GM23338 (cell line): ENCODE measurements at places on chromosomes 7 and 10. TPM values are rescaled to one million over a fixed set of nuclear protein-coding genes. Genes with fewer than 3 reads are reported as not detected.

Gene KCNIP2
- 2.2 and 2.6 TPM in 2 replicates for polyA plus RNA-seq

DNA sequence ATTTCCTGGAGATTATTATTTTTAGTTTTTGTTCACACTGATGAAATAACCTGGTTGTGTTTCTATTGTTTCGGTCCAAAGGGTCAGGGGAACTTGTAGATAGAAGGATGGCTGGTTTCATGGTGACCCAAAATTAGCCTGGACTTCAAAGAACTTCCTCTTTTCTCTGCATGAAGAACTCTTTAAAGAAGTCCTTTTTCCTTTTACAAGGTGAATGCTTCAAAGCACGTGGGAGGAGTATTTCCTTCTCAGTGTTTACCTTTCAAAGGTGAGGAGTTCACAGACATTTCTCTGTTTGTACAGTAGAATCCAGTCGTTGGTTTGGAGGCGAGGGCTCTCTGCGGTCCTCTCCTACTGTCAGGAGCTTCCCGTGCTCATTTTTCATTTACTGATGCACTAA, 561.7 kb downstream of the GATA3 start:
- no peaks in the 10 kb centered on the region for H3K4me1 ChIP-seq
- no peak for DNase-seq
- H3K4me3 ChIP-seq, result no peak overlapping the region
- H3K27me3 ChIP-seq, result no peaks in the 10 kb centered on the region
- H3K36me3 ChIP-seq, result no peaks in the 10 kb centered on the region
- no peak overlapping the region for H3K27ac ChIP-seq

DNA sequence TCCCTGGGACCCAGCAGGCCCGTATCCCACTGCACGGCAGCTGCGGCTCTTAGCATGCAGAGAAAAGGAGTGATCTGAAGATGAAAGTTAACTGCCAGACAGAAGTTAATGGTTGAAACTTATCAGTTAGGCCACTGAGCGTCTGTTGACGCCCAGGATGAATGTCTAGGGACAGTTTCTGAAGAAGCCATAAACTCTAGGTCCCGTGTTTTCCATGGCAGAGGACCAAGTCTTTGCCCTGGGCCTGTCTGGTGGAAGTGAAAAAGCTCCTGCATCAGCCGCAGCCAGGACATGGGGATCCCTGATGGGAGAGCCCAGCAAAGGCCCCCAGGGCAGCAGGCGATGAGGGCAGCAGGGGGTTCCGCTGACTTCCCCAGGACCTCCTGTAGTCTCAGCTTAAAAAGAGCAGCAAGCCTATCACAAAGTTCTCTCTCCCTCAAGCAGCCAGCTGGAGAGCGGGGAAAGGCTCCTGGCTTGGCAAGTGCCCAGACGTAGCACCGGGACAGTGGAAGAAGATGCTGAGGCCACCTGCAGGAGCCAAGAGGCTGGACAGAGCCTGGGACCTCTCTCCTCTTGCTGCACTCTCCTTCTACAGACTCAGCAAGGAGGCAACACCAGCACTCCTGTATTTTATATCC, 79.6 kb downstream of the TNS3 start:
- H3K4me3 ChIP-seq, result no peak overlapping the region
- 0 out of 2 replicates have a peak, but pooled peaks cover 3% of the 10 kb centered on the region for H3K4me1 ChIP-seq
- H3K36me3 ChIP-seq, result no peaks in the 10 kb centered on the region
- H3K27me3 ChIP-seq, result no peaks in the 10 kb centered on the region

- H3K4me1 ChIP-seq, result no peaks in the 10 kb centered on the region
- H3K27me3 ChIP-seq, result no peaks in the 10 kb centered on the region
- no peaks in the 10 kb centered on the region for H3K36me3 ChIP-seq
- no peak overlapping the region for H3K4me3 ChIP-seq
Observed at GRCh38 chr7:154857240-154857639, 145.7 kb downstream of the PAXIP1 start.

DNA sequence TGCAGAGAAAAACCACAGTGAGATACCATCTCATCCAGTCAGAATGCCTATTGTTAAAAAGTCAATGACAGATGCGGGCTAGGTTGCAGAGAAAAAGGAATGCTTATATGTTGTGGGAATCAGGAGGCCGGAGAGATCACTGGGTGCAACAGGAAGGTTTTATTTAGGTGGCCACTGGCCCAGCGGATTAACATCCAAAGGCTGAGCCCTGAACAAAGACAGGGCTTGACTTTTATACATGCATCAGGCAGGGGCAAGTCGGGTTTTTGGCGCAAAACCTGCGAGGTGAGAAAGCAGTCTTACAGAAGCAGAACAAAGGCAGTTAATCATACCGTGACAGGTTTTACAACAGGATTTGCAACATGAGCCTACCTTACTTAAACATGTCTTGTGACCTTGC, 620 bp downstream of the ZNF117 start:
- no peaks in the 10 kb centered on the region for H3K4me1 ChIP-seq
- H3K4me3 ChIP-seq, result no peak overlapping the region
- DNase-seq, result no peak
- H3K27ac ChIP-seq, result no peak overlapping the region
- no peaks in the 10 kb centered on the region for H3K27me3 ChIP-seq

DNA sequence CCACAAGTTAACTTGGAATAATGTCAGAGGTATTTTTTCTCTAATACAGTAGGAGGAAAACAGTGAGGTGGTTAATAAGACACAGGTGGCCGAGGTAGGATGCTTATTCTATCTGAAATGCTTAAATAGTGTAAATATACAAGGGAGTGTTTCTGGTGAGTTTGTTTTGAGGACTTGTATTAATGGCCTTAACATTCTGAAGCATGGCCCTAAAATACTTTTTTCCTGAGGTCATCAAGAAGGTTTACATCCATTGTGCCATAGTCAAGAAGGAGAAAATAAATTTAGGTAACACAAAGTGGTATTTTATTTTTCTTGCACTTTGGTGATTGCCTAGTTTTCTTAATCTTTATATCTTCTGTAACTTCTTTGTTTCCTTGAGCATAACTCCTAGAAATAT, 18.8 kb downstream of the GNAI1 start:
- H3K27ac ChIP-seq, result no peak overlapping the region
- no peak for DNase-seq
- H3K4me3 ChIP-seq, result no peak overlapping the region
- H3K4me1 ChIP-seq, result peaks cover 42% of the 10 kb centered on the region

DNA sequence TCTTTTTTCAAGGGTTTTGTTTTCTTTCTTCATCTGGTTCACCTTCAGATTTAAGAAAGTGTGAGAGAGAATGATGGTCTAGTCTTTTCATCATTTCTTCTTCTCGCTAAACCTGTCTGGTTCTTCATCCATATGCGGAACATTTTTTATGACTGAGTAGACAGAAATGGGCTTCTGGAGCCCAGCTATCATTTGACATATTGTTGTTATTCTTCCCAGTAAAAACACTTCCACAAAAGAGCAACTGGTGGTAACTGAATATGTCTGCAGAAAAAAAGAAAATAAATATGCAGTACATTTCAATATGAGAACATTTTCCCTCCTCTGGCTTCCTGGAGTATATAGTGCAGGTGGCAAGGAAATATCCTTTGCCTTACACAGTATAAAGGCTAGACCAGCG, 209.5 kb downstream of the JCAD start:
- no peak overlapping the region for H3K4me3 ChIP-seq
- no peak for DNase-seq
- no peaks in the 10 kb centered on the region for H3K4me1 ChIP-seq
- H3K36me3 ChIP-seq, result no peaks in the 10 kb centered on the region

- H3K27me3 ChIP-seq, result no peaks in the 10 kb centered on the region
- H3K27ac ChIP-seq, result no peak overlapping the region
- no peak overlapping the region for H3K4me3 ChIP-seq
- no peaks in the 10 kb centered on the region for H3K36me3 ChIP-seq
Observed at GRCh38 chr10:44993922-44994751, 6.6 kb upstream of the ZNF22 start.

DNA sequence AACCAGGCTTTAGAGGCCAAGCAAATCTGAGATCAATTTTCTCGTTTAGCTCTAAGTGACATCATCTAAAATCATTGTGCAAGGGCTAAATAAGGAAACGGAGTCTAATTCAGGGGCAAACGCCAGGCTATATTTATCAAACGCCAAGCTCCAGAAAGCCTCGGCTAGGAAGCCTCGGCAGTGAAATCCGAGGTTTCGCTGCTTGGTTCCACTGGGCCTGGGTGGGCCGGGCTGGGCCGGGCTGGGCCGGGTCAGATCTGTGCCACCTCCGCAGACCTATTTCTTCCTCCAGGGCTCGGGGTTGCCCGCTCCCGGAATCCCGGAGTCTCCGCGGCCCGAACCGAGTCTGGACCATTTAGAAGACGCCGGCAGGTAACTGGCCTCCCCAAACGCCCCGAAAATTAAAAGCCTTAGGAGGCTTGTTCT, 459 bp upstream of the FEZF1 start:
- peak overlapping the region; percentile 74 for H3K4me3 ChIP-seq
- no peak overlapping the region for H3K27ac ChIP-seq
- peaks cover 100% of the 10 kb centered on the region for H3K27me3 ChIP-seq
- peaks cover 60% of the 10 kb centered on the region for H3K4me1 ChIP-seq

- no peaks in the 10 kb centered on the region for H3K27me3 ChIP-seq
- H3K4me1 ChIP-seq, result no peaks in the 10 kb centered on the region
Observed at GRCh38 chr7:157740251-157740798, 403.5 kb downstream of the DNAJB6 start.

- no peak overlapping the region for H3K27ac ChIP-seq
- no peak for DNase-seq
- no peaks in the 10 kb centered on the region for H3K27me3 ChIP-seq
- no peaks in the 10 kb centered on the region for H3K36me3 ChIP-seq
- H3K4me3 ChIP-seq, result no peak overlapping the region
Observed at GRCh38 chr7:72441791-72442190, 29.7 kb upstream of the CALN1 start.

DNA sequence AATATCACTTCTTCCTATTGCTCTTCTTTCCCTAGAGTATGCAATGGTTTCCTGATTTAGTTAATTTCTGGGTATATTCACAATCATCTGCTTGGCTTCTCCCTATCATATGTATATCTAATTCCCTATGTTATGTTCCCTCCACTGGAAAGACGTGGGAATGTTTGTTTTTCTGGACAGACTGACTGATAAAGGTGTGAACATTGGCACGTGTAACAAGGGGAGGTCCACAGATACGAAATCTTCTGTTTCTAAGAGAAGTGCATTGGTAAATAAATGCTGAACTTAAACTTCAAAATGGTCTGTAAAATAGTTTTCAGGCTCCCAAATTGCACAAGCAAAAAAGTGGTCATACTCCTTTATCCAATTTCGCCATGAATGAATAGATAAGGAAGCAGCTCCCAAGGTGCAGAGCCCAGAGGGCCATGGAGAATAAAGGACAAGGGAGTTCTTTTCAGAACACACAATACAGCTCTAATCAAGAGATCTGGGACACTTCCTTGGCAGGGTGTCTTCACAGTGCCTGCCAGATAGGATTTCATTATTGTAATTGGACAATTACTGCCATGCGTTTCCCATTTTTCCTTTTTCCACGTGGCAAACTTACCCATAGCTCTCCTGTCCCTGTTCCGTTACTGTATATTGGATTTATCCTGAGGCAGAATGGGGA, 141.9 kb downstream of the RNF133 start:
- no peak for DNase-seq
- no peaks in the 10 kb centered on the region for H3K4me1 ChIP-seq
- no peaks in the 10 kb centered on the region for H3K27me3 ChIP-seq
